Activated CD8-positive, alpha-beta T cell treated with anti-CD3 and anti-CD28 coated beads, Interleukin-2, amount 10 ng/mL, durations not matched to agents 7 days and 5 days (primary cell): ENCODE measurements at places on chromosomes 4 and X. TPM values are rescaled to one million over a fixed set of nuclear protein-coding genes. Genes with fewer than 3 reads are reported as not detected.

GRCh38 chr4:11566444-11567022, 137.8 kb upstream of the HS3ST1 start:
- DNase-seq = no peak

- no peak for DNase-seq
Measured at GRCh38 chrX:149903889-149904748, 23.1 kb downstream of the MAGEA8 start.

GRCh38 chr4:168758351-168758876, 251.6 kb downstream of the CBR4 start:
- DNase-seq = no peak

DNA sequence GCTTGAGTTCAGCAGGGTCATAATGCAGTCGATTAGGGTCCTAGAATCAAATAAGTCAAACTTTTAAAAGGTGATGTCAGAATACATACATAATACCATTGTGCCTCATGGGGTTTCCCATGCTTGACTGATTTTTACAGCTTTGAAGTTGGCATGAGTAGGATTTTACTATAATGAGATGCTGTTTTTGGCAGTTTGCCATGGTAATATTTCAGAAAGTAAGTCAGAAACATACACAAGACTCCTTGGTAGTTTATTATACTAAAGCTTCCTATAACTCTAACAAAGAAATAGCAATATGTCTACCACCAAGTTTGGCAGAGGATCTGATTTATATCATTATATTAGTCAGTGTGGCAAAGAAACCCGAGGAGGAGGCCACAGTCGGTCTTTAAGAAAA, 45.2 kb downstream of the PHKA2 start:
- DNase-seq = no peak

DNA sequence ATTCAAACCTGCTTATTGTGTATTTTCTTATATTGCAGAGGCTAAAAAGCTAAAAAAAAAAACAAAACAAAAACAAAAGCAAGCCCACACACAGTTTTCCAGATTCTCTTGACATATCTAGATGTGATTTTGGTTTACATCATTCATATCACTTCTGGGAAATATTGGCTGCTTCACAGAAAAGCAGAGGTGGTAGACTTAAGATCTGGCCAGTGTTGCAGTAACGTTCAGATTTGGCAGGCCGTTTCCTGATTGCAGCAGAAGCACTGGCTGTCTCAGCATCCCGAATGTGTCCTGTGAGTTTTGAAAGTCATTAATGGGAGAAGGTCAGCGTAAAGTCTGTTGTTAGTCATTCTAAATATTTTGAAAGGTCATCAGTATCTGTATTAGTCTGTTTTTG, 2062.0 kb downstream of the ARAP2 start:
- DNase-seq = no peak

GRCh38 chrX:56728321-56728720, 722 bp upstream of the NBDY start:
- DNase-seq = no peak

DNA sequence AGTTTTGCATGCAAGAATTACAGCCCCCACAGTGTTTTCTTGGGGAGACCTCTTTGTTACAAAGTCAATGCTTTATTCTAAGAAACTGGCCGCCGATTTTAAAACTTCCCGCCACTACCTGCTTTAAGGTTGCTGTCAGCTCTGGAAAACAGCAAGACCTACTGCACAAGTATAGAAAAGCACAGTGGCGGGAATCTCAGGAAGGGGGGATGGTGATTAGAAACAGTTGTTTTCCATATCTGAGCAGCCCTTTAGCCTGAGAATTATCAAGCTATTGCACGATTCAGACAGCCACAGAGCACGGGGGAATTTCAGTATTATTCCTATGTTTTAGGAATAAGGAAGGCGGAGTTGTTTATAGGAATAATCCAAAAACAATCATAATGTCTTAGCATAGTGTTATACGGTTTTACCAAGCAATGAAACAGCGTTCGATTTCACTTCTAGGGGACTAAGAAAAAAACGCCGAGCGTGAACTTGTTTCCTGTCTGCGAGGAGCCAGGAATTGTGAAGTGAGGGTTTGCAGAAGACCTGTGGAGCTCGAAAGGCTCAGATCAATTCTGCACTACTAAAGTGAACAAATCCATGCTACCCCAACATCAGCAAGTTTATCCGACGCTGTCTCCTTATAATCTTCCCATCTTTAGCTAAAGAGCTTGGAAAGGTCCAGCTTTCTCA, 81.3 kb downstream of the HMGN5 start:
- no peak for DNase-seq

DNA sequence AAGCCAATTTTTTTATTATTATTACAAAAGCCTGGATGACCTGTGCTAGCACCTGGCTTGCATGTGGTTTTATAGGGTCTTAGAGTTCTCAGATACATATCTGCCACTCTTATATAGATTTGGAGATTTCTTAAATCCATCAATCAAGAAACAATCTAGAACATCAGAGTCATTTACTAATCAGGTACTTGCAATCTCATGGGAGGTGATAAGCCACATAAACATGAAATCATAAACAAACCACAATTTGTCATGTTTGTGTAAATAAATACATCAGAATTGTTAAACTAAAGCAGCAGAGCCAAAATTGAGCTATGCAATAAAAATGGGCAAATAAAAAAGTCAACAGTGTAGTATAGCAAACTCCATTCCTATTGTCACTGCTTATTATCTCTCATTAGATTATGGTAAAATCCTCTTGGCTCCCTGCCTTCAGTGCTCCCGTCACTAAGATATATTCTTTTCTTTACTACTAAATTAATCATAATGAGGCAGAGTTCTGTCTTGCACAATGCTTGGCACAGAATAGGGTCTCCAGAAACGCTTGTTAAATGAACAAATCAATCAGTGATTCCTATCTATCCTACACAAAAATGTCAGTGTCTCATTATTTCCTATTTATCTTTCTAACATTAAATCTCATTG, 108.7 kb upstream of the TTC29 start:
- no peak for DNase-seq

- DNase-seq = no peak
Measured at GRCh38 chr4:10690185-10690907, 5.8 kb upstream of the CLNK start.

DNA sequence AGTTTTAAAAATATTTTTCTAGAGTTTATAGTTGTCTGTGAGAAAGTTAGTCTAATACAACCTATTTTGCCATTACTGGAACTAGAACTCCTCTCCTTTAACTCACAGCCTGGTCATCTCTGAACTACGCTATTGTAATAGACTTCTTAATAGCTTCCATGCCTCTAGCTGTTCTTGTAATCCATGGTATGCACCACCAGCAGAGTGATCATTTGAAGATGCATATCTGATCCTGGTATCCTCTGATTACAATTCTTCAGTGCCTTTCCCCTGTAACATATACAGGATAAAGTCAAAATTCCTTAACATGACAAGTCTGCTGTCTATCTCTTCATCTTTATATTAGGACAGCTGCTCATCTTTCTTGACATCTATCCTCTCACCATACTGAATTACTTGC, 37.6 kb upstream of the NALF2 start:
- DNase-seq = no peak

DNA sequence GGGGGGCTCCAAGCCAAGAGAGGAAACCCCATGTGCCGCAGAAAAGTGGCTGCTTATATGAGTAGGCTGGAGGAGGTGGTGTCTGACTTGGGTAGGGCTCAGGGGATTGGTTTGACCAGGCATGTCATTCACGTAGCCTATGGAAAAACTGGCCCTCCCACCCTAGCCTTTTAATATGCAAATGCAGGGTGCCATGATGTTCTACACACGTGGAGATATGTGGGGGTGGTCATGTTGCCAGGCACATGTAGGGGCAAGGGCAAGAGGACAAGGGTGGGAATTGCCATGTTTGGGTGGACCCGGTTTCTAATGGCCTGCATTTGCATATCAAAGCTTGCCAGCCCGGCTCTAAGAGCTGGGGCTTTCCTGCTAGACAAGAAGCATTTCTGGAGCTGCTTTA, 86.9 kb upstream of the SHISA3 start:
- no peak for DNase-seq

DNA sequence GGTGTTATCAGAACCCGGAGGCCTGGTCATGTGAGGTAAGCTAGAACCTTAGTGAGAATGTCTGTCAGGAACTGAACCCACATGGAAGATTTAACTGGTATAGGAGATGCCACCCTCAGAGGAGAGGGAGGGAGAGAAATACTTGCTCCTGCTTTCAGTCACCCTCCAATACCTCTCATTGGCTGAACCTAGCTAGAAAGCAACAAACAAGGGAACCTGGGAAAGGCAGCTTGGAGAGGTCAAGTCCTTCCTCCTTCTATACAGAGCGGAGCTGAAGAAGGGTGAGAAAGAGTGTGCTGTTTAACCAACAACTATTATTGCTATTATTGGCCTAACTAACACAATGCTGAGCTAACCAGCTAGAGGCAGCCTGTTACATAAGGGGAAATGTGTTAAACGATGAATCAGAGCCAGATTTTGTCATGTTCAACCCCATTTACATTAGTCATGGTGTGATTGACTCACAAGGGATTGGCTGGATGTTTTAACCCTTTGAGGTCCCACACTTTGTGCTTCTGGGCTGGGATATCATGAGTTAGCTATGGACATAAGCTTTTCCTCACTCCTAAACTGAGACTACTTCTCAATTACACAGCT, 96.5 kb upstream of the ESX1 start:
- no peak for DNase-seq

GRCh38 chr4:25807102-25807728, 55.6 kb downstream of the SEL1L3 start:
- no peak for DNase-seq

DNA sequence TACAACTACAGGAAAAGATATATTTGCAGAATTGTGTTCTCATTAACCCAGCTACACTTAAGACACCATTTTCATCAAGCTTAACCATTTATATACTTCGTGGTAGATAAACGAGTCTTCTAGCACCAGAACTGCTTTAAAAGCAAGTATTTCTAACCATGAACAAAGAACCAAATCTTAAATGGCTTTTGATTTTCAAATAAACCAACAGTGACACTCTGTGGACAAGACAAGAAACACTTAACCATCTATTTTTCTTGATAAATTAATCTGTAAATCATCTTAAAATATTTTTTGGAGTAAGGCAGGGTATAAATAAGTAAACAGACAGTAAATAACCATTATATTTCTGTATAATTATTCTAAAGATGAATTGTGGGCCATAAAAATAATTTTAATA, 10.2 kb downstream of the BEND2 start:
- DNase-seq = no peak

DNA sequence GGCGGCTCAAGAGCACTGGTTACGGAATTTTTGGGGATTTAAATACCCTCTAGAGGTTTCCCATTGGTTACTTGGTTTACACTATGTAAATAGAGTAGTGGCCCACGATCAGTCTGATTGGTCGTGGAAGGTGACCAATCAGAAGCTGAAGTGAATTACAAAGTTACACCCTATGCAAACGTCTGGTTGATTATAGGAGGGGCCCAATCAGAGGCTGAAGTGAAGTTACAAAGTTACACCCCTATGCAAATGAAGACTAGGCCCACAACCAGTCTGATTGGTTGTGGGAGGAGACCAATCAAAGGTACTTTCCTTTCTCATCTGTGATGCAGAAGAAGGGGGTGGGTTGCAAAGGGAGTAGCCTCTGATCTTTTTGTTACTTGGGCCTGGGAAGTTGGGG, 45.1 kb upstream of the HSD17B10 start:
- DNase-seq = no peak

- DNase-seq = no peak
Measured at GRCh38 chr4:181468451-181468850, 774.8 kb upstream of the TENM3 start.

GRCh38 chr4:111924696-111925095, 220.6 kb upstream of the FAM241A start:
- no peak for DNase-seq

GRCh38 chr4:99615170-99615820, 40.7 kb downstream of the MTTP start:
- no peak for DNase-seq

- DNase-seq = no peak
Measured at GRCh38 chrX:81280148-81280547, 78.2 kb downstream of the SH3BGRL start.

- no peak for DNase-seq
Measured at GRCh38 chrX:358651-359143, 28.0 kb downstream of the PPP2R3B start.

GRCh38 chrX:2320580-2321327, 180.0 kb downstream of the DHRSX start:
- DNase-seq = no peak

DNA sequence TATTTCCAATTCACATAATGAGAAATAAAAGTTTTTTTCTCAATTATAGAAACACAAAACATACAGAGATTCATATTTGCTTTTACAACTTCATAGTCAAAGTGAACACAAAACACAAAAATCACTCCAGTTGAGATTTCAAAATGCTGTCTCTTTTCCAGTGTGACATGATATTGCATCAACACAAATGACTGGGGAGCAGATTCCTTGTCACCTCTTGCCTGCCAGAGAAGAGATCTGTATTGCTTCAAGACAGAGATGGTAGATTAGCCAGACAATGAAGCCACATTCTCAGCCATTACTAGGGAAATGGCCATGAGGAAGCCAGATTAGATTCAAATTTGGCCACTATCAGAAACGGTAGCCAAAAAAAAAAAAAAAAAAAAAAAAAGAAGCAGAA, 2313.1 kb upstream of the AGA start:
- DNase-seq = no peak

- no peak for DNase-seq
Measured at GRCh38 chr4:151251603-151252304, 25.2 kb upstream of the PRSS48 start.

GRCh38 chr4:6901669-6902317, 7.8 kb upstream of the TBC1D14 start:
- no peak for DNase-seq

- DNase-seq = no peak
Measured at GRCh38 chr4:36624030-36624429, 342.6 kb downstream of the DTHD1 start.

DNA sequence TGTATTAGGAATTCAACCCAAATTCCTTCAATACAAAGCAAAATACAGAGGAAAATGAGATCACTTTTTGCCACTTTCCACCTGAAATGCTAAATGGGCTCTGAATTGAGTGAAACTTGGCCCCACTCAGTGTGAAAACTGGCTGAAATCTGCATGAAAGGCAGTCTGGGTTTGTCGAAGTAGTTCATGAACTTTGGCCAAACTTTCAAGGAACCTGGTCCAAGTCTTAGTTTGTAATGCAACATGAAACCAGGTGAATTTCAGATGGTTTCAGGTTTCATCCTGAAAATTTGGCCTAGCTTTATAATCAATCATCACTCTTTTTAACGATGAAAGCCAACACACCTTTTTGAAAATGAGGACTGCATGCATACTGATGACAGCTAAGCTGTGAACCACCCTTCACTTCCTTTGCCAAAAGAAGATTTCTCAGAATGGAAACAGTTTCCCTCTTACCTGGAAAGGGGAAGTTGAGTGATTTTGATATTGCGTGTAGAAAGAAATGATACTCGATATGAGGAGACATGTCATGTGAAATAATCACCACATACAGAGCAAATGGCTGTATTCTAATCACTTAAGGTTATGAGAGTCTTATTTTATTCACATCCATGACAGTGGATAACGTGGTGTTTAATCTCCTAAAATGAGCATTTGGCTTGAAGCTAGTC, 209.9 kb upstream of the ETNPPL start:
- DNase-seq = peak; percentile 35

The UGDH gene
- 11.1 TPM for total RNA-seq

The AGA gene
- 27.4 TPM for total RNA-seq

The CD38 gene
- total RNA-seq = 88.8 TPM

The RPS6KA6 gene
- total RNA-seq = not detected

The DACH2 gene
- total RNA-seq = not detected

The HS6ST2 gene
- not detected for total RNA-seq

The AADAT gene
- not detected for total RNA-seq

The MAGEA4 gene
- not detected for total RNA-seq

The FOXR2 gene
- total RNA-seq = not detected

The DDX60 gene
- total RNA-seq = 111 TPM

The ARMCX6 gene
- 37.9 TPM for total RNA-seq

The SMR3B gene
- total RNA-seq = not detected

The TMEM185A gene
- total RNA-seq = 15.7 TPM
